ENCODE measurements at places on chromosomes 2 and 18. TPM values are rescaled to one million over a fixed set of nuclear protein-coding genes. Genes with fewer than 3 reads are reported as not detected.

GRCh38 chr2:191126386-191127085, 24.3 kb downstream of the STAT4 start:
- no peak overlapping the region for H3K4me3 ChIP-seq
- DNase-seq, result no peak
- no peak overlapping the region for H3K27ac ChIP-seq

DNA sequence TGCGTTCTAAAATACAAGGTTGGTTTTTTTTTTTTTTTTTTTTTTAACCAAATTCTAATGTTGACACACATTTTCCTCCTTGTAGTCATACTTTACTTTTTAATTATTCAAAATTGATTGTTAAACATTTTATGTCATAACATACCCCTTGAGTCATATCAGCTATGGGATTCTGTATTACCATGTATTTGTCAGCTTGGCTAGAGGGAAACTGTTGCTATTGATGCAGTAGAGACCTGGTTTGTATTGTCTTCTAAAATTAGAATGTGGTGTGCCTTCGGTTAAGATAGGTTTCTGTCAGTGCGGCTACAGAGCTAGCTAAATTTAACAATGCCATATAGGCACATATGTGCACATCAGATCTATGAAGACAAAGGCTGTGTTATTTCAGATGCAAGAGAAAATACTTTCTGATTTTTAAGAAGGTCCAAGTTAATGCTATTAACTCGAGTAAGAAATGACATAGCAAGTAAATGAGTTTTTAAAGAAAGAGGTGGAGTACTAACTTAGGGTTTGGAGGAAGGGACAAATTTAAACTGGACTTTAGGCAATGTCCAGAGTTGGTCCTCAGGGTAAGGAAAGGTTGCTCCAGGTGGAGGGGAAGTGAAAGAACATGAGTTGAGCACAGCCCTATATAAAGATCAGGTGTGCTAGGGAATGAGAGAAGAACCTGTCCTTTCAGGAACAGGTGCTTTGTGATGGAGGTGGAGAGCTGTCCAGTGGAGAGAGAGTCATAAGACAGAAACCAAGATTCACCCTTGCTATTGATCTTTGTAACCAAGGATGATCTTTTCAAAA, 152.3 kb downstream of the PRPF40A start:
- no peak for DNase-seq
- no peak overlapping the region for H3K27ac ChIP-seq
- no peaks in the 10 kb centered on the region for H3K36me3 ChIP-seq

DNA sequence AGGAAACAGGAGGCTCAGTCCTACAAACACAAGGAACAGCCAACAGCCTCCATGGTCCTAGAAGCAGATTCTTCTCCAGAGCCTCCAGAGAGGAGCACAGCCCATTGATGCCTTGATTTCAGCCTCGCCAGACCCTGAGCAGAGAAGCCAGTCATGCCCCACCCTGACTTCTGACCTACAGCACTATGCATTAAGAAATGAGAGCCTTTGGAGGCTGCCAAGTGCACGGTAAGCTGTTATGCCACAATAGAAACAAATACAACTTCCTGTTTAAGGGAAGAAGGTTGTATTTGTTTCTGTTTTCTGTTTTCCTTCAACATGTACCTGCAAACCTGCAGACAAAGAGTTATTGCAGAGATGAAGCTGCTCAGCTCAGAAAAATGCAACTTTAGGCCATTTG, 181.3 kb upstream of the AGAP1 start:
- H3K4me1 ChIP-seq, result no peaks in the 10 kb centered on the region
- DNase-seq, result no peak
- H3K4me3 ChIP-seq, result no peak overlapping the region
- no peaks in the 10 kb centered on the region for H3K27me3 ChIP-seq
- H3K36me3 ChIP-seq, result no peaks in the 10 kb centered on the region

DNA sequence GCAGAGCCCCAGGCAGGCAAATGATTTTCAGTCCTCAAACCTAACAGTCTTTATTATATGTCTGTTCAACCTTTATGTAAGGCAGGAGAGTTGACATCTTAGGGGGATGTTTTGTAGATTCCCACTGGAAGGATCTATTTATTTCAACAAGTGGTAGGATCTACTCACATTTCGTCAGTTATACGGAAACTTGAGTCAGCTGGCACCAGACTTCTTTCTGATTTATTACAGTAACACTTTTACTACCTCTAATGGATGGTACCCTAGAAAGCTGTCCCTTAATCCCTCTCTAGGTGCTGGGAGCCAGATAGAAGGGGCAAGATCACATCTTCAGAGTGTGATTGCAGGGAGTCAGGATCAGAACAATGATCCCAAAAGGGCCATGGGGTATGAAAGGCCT, 2.1 kb upstream of the RPL31 start:
- no peak overlapping the region for H3K4me3 ChIP-seq
- peaks cover 33% of the 10 kb centered on the region for H3K4me1 ChIP-seq
- no peak for DNase-seq
- no peaks in the 10 kb centered on the region for H3K27me3 ChIP-seq

DNAJC5G gene
- not detected for polyA plus RNA-seq

GRCh38 chr2:239462191-239462515, 61.3 kb upstream of the HDAC4 start:
- DNase-seq, result peak; percentile 51
- H3K27ac ChIP-seq, result no peak overlapping the region
- no peaks in the 10 kb centered on the region for H3K27me3 ChIP-seq

DNA sequence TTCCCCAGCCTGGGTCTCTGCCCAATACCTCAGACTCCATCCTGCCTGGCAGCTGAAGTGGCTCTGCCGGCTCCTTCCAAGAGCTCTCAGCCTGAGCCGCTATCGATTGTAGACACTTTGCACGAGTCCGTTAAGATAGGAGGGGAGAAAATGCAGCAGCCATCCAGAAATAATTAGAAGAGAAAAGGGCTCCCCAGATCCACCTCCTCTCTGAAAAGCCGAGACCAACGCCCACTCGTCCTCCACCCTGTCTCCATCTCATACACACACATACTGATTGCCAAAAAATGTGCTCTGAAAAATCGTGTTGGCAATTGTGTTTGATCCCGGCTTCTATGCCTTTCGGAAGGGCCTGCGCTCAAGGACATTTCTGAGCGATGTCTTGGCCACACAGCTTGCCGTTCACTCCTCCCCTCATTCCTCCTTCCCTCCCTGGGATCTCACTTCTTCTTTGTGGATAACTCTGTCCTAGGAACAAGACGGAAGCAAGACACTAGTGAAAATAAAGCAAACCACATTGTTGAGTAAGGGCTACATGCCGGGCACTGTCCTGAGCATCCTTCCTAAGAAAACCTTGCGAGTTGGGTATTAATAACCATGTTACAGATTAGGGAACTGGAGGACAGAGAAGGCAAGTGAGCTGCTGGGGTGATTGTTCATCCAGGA, 372.8 kb upstream of the MYT1L start:
- no peaks in the 10 kb centered on the region for H3K27me3 ChIP-seq
- H3K36me3 ChIP-seq, result no peaks in the 10 kb centered on the region
- no peak overlapping the region for H3K4me3 ChIP-seq
- H3K27ac ChIP-seq, result no peak overlapping the region
- H3K4me1 ChIP-seq, result peaks cover 10% of the 10 kb centered on the region

DNA sequence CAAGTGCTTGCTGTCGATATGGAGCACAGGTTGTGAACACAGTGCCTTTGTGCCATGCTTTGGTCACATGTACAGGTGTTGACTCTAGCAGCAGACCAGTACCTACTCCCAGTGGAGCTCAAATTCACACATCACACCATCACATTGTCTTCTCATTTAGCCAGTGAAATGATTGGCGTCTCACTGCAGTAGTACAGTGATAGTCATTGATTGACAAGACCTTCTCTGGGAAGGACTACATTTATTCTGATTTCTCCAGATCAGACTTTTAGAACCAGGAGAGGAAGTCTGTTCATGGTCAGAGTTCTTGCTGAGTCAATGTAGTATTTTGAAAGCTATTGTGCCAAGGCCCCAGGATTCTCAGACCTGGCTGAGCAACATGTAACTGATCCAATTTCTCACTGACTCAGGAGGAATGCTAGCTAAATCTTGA, 75.2 kb downstream of the FMNL2 start:
- H3K4me3 ChIP-seq, result no peak overlapping the region
- H3K4me1 ChIP-seq, result peaks cover 26% of the 10 kb centered on the region
- DNase-seq, result no peak
- H3K36me3 ChIP-seq, result no peaks in the 10 kb centered on the region
- H3K27ac ChIP-seq, result no peak overlapping the region
- no peaks in the 10 kb centered on the region for H3K27me3 ChIP-seq

THSD7B gene
- polyA plus RNA-seq, result not detected

DNA sequence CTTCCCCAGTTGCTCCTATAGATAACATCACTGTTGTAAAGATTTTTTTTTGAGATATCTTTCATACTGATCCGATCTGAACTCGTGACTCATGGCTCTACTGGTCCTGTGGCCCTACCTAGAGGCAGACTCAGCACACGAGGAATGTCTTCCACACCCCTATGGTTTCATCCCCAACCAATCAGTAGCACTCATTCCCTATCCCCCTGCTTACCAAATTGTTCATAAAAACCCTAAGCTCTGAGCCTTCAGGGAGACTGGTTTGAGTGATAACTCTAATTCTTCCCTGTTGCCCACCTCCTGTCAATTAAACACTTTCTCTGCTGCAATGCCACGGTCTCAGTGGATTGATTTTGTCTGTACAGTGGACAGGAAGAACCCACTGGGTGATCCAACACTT, 4.2 kb upstream of the SAP130 start:
- no peak overlapping the region for H3K4me3 ChIP-seq
- DNase-seq, result no peak

- peak within 1 kb of the TSS; percentile 32 for H3K4me3 ChIP-seq
- DNase-seq, result no peak
- H3K27ac ChIP-seq, result no peak within 1 kb of the TSS
- no peaks in the 10 kb centered on the region for H3K36me3 ChIP-seq
Measured at GRCh38 chr18:49561289-49562193, at the start of gene LIPG. LIPG (plus strand) TSS chr18:49562057; CDS start chr18:49562309, 252 bp downstream.

DNA sequence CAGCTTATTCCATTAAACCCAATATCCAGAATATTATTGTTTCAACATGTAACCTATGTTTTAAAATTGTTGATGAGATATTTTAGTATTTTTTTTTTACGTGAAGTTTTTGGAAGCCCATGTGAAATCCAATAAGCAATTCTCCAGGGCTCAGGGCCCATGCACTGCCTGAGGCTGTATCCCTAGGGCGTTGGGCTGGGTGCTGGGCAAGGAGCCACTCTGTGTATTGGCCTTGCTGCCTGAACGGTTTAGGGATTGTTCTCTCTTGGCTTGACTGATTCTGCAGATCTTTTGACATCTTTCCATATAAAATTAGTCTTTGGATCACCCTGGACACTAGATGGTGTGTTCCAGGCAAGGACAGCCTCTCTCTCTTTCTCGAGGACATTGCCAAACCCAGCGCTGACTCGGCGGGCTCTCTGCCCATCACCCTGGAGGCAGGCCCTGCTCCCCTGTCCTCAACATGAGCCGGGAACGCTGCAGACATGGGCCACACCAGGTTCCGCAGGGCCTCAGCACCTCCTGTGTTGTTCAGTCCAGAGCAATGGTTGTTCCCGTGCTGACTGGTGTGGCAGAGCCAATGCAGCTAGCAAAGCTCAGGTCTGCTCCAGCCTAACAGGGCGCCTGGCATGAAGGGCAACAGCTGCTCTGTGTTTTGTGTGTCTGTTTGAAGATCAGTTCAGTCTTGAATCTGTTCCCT, 163.0 kb downstream of the SEPTIN10 start:
- H3K36me3 ChIP-seq, result no peaks in the 10 kb centered on the region
- H3K27me3 ChIP-seq, result no peaks in the 10 kb centered on the region
- H3K27ac ChIP-seq, result no peak overlapping the region
- DNase-seq, result peak; percentile 67

- H3K27me3 ChIP-seq, result no peaks in the 10 kb centered on the region
- DNase-seq, result no peak
- no peak overlapping the region for H3K4me3 ChIP-seq
- no peaks in the 10 kb centered on the region for H3K36me3 ChIP-seq
Measured at GRCh38 chr2:70930371-70931329, 5.0 kb upstream of the ATP6V1B1 start.

DNA sequence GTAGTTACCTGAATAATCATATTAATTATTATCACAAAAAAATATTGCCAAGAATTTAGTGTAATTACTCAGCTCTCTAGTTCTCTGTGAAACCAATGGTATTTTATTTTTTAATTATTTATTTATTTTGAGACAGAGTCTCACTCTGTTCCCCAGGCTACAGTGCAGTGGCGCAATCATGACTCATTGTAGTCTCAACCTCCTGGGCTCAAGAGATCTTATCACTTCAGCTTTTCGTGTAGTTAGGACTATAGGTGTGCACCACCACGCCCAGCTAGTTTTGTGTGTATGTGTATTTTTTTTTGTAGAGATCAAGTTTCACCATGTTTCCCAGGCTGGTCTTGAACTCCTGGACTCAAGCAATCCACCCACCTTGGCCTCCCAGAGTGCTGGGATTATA, 440.4 kb upstream of the CDH20 start:
- H3K36me3 ChIP-seq, result no peaks in the 10 kb centered on the region
- DNase-seq, result no peak
- H3K4me1 ChIP-seq, result no peaks in the 10 kb centered on the region
- H3K27me3 ChIP-seq, result no peaks in the 10 kb centered on the region

DNA sequence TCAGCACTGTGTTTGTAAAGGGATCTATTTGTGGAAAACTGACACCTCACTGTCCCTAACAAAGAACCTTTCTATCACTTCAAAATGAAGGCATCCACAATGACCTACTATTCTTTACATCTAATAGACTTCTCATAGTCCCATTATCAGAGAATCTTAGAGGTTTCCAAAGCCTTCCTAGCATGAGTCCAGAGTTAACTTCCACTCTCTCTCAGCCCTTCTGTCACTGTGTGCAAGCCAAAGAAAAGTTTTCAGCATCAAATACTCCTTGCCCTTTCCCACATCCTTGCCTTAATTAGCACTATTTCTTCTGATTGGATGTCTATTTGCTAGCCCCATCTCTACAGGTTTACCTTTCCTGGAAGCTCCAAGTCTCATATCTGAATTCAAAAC, 178.5 kb downstream of the ERBB4 start:
- no peaks in the 10 kb centered on the region for H3K27me3 ChIP-seq
- H3K36me3 ChIP-seq, result no peaks in the 10 kb centered on the region
- no peak for DNase-seq
- no peak overlapping the region for H3K27ac ChIP-seq
- H3K4me3 ChIP-seq, result no peak overlapping the region

EVX2 gene
- polyA plus RNA-seq, result not detected

DNA sequence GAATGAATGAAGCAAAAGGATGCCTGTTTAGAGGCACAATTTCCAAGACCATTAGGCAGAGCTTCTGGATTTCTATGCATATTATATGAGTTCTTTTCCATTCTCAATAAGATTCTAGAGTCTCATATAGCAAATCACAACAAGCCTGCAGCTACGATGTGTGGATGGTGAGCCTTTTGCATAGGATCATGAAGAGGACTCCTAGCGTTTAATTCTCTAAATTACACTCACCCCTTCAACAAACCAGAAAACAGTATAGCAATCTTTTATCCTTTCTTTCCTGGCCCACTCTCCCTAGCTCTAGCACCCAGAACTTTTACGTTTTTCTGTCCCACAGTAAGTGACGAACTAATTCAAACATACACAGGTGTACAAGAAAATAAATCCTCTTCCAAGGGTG, 293.1 kb upstream of the KLHL29 start:
- no peak overlapping the region for H3K27ac ChIP-seq
- DNase-seq, result no peak
- no peaks in the 10 kb centered on the region for H3K4me1 ChIP-seq
- H3K4me3 ChIP-seq, result no peak overlapping the region
- H3K36me3 ChIP-seq, result no peaks in the 10 kb centered on the region

- no peaks in the 10 kb centered on the region for H3K36me3 ChIP-seq
- no peak overlapping the region for H3K4me3 ChIP-seq
- H3K27me3 ChIP-seq, result no peaks in the 10 kb centered on the region
Measured at GRCh38 chr2:96508521-96509113, 3.5 kb upstream of the NEURL3 start.

Measured in sigmoid colon (tissue), 7 donors.